ENCODE measurements at places on chromosomes 3 and 15.

DNA sequence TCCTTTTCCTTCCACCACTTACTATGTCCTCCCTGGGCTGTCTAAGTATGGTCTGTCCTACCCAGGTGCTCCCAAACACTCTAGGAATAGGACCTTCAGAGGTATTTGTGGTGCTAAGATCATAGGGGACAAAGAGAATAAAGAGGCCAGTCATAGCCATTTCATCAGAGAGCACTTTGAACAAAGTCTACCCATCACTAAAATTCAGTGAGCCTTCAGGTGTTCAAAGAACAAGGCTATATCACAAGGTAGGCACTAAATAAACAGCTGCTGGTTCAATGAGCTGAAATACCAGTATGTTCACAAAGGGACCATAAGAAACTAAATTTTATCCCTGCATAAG, 38.8 kb downstream of the NBEAL2 start:
- DNase-seq = no peak

GRCh38 chr3:189457631-189458412, 173.4 kb upstream of the TP63 start:
- DNase-seq = no peak

- no peak for DNase-seq
These were observed 122.4 kb downstream of the UBE2E2 start for GRCh38 chr3:23325466-23326065.

DNA sequence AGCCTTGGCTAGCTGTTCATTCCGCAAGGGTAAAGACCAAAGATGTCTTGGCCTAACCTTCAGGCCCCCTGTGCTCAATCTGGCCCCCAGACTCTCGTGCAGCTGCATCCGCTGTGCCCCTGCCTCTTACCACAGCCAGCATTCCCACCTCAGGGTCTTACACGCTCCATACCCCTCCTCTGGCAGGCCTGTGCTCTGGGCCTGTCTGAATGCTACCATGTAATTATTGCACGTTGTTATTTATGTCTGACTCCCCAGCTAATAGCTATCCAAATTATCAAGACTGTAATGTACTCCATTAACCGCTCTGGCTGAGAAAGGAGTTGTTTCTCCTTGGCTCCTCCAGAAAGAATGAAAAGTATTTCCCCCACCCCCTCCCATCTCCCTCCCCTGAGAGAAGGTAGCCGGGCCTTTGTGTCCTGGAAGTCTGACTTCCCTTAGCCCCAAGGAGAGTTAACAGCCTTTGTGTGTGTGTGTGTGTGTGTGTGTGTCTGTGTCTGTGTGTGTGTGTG, 54.5 kb upstream of the UBE2E1 start:
- no peak for DNase-seq
